GM23248 (cell line): ENCODE measurements at places on chromosomes 16 and 17. TPM values are rescaled to one million over a fixed set of nuclear protein-coding genes. Genes with fewer than 3 reads are reported as not detected.
A peak's percentile ranks its signal among the peaks of the same experiment; 100 is the strongest.

GRCh38 chr16:20137194-20137593 lies 63.5 kb upstream of the GPR139 start:
- DNase-seq: no peak

DNA sequence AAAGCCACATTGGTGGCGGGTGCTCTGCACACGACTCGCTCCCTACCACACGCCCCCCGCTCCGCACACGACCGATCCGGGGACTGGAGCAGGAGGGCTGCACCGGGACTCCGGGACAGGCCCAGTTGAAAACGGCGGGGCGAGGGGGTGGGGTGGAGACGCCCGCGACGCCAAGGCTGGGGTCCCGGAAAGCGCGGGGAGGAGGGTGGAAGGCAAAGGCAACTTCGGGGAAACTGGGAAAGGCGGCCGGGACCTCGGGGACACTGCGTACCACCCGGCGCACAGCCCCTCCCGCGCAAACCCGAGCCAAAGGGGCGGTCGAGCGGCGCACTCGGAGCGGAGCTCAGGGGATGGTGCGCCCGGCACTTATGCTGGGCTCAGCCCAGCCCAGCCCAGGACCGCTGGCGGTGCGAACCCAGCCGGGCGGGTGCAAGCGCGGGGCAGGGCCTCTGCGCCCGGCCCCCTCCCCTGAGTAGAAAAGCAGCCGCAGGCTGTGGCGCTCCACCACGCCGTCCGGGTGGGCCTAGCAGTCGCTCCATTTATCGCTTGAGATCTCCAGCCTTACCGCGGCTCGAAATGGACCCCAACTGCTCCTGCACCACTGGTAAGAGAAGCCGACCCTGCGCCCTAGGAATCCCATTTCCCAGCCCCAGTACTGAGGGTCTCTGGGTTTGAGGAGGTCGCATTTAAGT lies at the start of gene MT1M:
TSS of gene MT1M (plus strand) at position 504 of the 692 bp plus-strand sequence. CDS start at position 577, 73 bp downstream.
- peak; percentile 75 for DNase-seq

GRCh38 chr17:71441098-71441497 lies 679.7 kb upstream of the SOX9 start:
- peak; percentile 93 for DNase-seq

GRCh38 chr17:8847891-8848290 lies 19.6 kb downstream of the PIK3R6 start:
- DNase-seq: no peak

Gene EXOC7
- 88.0 and 101 TPM in 2 replicates for total RNA-seq

Gene ZACN
- total RNA-seq: 0.51 TPM in 1 of 2 replicates, not detected in the other
